ENCODE measurements at places on chromosomes 7 and 10.

- DNase-seq = no peak
Measured at GRCh38 chr7:92614660-92615174, 24.5 kb upstream of the FAM133B start.

- DNase-seq = no peak
Measured at GRCh38 chr10:118017850-118018249, 28.9 kb downstream of the RAB11FIP2 start.

- DNase-seq = no peak
Measured at GRCh38 chr7:30898411-30898810, 13.2 kb upstream of the AQP1 start.

DNA sequence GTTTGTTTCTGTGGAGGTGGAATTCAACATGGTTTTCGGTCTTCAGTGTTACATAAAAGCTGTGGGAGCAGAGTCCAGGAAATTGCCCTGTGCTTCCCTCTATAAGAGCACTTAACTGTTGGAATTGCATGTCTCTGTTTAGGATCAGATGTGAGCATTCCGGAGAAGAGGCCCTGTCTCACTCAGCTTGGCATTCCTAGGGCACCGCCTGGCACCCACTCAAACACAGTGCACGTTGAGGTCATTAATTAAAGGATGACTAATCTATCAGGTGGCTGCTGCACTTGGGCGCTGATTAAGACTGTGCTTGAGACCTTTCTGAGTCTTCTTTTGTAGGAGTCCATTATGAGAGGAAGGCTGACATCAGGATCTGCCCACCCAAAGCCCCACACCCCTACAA is 82.8 kb upstream of the VIPR2 start:
- no peak for DNase-seq

Data from suppressor macrophage treated with lipopolysaccharide for 4 hours (primary cell).